ENCODE measurements at places on chromosomes 3 and 15. TPM values are rescaled to one million over a fixed set of nuclear protein-coding genes. Genes with fewer than 3 reads are reported as not detected.

CRABP1 gene
- total RNA-seq = 13.9 TPM

SPG11 gene
- 73.0 TPM for total RNA-seq

DNA sequence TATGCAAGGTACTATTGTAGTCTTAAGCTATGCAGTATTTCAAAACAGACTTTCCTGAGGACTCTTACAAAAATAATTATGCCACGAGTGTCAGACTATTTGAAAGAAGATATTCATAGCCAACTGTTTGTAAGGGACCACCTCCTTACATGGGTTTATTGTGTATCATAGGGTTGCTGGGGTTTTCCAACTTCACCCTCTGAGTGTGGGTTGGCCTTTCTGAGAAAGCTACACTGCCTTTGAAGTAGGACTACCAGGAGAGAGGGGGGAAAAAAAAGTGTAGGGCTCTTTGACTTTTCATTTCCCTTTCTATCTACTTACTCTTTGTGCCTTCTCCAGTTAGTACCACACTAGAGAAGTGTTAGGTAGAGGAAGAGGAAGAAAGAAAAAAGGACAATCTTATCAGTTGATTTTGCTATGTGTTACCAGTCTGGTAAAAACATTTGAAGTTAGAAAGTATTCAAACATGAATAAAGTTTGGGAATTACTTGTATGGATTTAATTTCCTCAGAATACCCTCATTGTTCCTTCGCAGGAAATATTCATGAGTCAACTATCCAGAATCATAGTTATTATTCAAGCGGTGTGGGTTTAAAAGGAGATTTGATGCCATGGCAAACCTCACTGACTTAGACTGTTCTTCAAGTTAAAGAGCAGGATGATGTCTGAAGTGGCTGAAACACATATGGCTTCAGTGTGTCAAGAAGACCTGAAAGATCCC is 329.3 kb upstream of the THBS1 start:
- DNase-seq = no peak

DNA sequence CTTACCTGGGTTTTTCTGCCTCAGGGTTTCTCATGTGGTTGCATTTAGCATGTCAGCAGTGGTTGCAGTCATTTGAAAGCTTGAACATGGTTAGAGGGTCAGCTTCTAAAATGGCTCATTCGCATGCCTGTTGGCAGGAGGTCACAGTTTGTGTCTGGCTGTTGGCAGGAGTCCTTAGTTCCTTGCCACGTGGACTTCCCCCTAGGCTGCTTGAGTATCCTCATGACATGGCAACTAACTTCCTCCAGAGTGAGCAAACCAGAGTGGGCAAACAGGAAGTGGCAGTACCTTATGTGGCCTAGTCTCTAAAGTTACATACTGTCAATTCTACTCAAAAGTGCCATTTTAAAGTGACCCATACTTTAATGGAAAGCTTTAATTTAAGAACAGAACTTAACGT is 3.4 kb upstream of the UNC13C start:
- no peak for DNase-seq

GRCh38 chr15:64816452-64816851 is 9.0 kb downstream of the PIF1 start:
- no peak for DNase-seq

DNA sequence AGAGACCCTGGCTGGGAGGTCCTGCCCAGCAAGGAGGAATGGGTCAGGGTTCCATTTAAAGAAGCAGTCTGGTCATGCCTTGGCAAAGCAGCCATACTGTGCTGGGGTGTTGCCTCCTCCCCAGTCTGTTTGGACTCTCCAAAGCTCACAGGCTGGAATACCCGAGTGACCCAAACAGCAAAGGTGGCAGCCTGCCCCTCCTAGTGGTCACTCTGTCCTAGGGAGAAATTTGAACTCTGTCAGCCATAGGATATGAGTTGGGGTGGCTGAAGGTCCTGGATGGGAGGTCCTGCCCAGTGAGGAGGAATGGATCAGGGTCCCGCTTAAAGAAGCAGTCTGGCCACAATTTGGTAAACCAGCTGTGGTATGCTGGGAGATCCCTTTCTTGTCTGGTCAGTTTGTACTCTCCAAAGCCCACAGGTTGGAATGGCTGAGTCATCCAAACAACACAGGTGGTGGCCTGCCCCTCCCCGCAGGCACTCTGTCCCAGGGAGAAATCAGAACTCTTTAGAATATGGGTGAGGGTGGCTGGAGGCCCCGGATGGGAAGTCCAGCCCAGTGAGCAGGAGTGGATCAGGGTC is 45.0 kb downstream of the CCR1 start:
- DNase-seq = no peak

DNA sequence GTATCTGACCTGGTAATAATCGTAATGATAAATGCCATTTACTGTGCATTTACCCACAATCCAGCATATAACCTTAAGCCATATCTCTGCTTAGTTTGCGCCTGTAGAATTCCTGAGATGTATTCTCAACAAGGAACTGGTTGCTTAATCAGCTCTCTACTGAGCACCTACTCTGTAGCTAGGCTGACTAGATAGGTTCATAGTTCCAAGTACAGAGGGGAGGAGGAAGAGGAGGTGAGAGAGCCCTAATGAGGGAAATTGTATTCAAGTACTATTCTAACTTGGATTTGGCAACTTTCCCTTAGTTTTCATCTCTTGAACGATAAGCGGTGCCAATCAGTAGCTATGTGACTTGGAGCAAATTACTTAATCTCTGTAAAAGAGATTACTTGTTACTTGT is 5.6 kb upstream of the AKAP13 start:
- no peak for DNase-seq

DNA sequence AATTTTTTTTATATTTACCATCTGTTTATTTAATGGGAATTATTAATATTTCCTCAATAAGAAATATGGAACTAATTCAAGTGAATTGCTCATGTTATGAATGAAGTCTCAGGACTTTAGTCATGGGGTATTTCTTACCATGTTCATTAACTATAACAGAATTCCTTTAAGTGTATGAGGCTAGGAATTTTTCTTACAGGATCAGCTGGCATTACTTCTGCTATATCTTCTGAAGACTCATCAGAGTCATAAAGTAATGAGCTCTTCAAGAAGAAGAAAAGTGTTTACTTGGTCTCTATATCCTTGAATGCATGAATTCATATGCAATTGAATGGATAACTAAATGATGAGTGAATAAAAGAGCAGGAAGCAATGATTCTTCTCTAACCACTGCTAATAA is 486.8 kb upstream of the THBS1 start:
- no peak for DNase-seq

Data from frontal cortex (tissue), 4 donors.